BJ (cell line): ENCODE measurements at places on chromosomes 3 and 15. TPM values are rescaled to one million over a fixed set of nuclear protein-coding genes. Genes with fewer than 3 reads are reported as not detected.

- no peak for DNase-seq
Measured at GRCh38 chr15:83144771-83145170, 37.3 kb downstream of the TM6SF1 start.

- no peak for DNase-seq
Measured at GRCh38 chr3:157573780-157574378, 70.7 kb upstream of the VEPH1 start.

DNA sequence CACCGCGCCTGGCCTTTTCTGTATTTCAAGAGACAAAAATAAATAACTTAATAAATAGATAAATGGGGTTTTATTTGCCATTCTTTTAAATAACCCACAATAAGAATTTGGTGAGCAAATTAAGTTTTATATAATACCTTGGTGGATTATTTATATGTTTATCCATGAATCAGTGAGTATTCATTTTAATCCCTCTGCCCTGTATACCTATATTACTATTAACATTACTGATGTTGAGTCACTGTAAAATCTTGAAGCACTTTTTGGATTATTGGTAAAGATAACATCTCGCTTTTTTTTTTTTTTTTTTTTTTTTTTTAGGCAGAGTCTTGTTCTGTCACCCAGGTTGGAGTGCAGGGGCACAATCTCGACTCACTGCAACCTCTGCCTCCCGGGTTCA lies 154.1 kb downstream of the ZNF609 start:
- DNase-seq: no peak

- peak; percentile 26 for DNase-seq
Measured at GRCh38 chr3:129441782-129442181, 1.8 kb downstream of the IFT122 start.

DNA sequence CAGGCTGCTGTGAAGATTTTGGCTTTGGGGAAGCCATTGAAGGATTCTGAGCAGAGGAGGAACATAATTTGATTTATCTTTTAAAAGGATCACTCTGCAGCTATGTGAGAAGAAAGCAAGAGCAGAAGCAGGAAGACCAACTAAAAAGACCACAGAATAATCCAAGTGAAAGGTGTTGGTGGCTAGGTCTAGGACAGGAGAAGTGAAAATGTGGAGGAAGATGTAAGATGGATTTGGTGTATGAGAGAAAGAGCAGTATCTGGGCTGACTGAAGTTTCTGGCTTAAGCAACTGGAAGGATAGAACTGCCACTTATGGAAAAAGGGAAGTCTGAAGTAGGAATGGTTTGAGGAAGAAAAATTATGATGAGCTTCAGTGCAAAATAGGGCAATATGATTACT lies 62.0 kb downstream of the SFMBT1 start:
- no peak for DNase-seq

DNA sequence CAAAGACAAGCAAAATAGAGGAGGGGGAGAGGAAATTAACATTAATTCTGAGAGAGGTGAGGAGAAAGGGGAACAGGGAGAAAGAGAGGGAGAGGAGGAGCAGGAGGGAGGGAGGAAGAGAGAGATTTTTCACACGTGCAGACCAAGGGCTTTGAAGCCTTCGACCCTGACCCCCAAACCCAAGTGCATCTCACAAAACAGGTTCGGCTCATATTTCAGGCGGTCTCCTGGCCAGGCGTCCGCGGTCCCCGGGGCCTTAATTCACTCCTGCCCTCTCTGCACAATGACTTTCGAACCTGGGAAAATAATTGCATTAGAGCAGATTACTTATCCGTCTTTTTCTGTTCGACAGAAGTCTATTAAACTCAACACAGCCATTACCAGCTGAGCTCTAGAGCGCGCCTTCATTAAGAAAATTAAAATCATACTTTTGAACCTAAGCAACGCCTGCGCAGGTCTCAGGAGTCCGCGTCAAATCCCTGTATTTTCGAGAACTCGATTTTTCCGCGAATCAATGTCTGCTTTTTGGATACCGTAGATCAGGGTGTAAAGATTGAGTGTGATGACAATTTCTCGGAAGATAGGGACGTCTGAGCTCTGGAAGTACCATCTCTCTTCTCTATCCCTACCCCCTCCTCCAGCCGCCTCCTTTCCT lies 220.7 kb downstream of the MEIS2 start:
- no peak for DNase-seq

GRCh38 chr15:75763137-75763611 lies 50.5 kb upstream of the CSPG4 start:
- no peak for DNase-seq

DNA sequence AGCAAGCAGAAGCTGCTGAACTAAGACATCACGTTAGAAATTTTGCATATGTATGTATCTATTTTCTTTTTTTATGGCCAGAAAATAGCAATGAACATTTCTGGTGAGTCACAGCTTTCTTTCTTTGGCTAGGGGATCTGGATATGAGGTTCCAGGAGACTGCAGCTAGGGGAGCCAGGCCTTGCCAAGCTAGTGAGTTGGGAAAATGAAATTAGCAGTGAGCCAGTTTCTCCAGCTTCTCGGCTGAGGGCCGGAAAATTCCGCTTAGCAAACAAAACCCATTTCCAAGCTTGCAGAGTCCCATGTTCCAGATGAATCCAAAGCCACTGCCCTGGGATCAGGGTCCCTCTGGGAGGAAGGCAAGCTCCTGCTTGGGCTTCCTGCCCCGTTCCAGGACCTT lies 137.6 kb downstream of the SRGAP3 start:
- DNase-seq: no peak

- DNase-seq: peak; percentile 89
Measured at GRCh38 chr3:20574746-20575145, 388.7 kb upstream of the SGO1 start.

- no peak for DNase-seq
Measured at GRCh38 chr15:60572541-60573421, 93.8 kb upstream of the ICE2 start.

DNA sequence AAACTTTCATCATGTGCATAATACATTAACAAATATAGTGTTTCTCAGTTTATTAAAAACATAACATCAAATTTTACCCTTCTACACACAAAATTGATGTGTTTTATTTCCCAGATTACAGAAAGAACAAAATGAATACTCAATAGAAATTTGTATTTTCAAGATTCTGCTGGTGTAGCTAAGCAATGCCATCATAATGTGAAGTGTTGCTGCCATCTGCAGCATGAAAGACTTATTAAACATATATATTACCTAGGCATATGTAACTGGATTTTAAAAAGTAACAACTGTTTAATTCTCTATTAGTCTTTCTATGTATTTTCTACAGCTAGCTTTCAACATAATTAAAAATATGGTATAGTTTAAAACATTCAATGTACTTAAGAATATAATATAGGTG lies 27.5 kb downstream of the PLSCR5 start:
- DNase-seq: no peak

DNA sequence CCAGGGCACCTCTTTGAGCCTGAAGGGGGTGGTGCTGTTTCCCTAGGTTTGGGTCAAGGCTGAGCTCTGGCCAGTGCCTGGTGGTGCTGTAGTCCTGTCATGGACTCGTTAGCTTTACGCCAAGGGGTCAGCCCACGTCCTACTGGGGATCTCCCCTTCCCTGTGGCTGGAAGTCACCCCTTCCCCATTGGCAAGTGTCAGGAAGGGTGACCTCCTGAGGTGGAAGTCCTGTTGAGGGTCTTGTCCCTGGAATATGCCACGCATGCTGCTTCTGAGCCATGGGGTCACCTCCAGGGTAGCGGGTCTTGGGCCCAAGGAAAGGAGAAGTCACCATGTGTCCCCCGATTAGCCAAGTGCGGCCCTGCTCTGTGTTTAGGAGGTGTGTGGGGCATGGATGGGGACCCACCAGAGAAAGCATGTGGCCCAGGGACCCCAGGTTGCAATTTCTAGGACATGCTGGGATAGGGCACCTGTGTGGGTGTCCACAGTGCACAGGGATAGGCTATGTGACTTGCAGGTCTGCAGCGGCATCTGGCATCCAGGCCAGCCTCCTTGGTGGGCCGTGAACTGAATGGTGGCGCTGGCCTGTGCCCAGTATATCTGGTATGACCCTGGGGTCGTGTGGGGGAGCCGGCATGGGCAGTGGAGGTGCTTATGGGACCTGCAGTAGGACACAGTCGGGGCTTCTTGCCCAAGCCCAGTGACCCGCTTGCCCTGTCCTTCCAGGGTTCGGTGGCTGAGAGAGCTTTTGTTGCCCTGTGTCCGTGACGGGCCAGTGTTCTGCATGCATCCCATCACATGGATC lies 226.7 kb downstream of the SNRPN start:
- DNase-seq: no peak

DNA sequence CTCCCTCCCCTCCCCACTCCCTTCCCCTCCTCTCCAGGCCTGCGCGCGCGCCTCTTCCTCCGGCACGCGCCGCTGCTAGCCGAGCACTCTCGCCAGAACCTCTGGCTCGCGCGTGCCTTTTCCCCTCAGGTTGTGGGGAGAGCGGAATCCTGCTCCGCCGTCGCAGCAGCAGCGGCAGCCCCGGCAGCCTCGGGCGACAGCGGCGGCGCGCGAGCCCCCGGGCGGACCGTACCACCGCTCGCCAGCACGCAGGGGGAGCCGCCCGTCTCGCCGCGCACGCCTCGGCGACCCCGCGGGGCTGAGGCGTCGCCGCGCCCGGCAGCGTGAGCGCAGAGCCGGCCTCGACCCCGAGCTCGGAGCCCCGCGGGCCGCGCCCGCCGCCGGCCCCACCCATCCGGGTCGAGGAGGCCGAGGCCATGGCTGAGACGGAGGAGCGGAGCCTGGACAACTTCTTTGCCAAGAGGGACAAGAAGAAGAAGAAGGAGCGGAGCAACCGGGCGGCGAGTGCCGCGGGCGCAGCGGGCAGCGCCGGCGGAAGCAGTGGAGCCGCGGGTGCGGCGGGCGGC lies at the start of gene CDV3:
TSS of gene CDV3 (plus strand) at position 58 of the 566 bp plus-strand sequence. CDS start at position 417, 359 bp downstream.
- no peak for DNase-seq

DNA sequence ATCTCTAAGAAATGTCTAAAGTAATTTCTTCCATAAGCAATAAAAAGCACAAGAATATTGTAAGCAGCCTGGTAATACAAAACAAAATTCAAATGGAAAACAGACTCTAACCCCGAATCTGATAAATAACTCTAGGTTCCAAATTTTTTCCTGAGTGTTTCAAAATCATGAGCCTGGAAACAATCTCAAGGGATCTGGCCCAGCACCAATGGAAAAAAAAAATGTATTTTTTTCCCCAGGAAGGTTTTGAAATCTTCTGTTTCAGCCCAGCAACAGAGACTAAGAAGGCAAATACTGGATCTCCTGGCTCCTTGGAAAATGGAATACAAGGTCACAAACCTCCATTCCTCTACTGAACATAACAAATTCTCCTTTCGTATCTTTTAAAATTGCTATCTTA lies 13.0 kb downstream of the TBC1D2B start:
- no peak for DNase-seq

- DNase-seq: no peak
Measured at GRCh38 chr3:40923143-40923542, 276.2 kb upstream of the CTNNB1 start.

- DNase-seq: no peak
Measured at GRCh38 chr15:59333401-59334075, 39.1 kb downstream of the MYO1E start.

DNA sequence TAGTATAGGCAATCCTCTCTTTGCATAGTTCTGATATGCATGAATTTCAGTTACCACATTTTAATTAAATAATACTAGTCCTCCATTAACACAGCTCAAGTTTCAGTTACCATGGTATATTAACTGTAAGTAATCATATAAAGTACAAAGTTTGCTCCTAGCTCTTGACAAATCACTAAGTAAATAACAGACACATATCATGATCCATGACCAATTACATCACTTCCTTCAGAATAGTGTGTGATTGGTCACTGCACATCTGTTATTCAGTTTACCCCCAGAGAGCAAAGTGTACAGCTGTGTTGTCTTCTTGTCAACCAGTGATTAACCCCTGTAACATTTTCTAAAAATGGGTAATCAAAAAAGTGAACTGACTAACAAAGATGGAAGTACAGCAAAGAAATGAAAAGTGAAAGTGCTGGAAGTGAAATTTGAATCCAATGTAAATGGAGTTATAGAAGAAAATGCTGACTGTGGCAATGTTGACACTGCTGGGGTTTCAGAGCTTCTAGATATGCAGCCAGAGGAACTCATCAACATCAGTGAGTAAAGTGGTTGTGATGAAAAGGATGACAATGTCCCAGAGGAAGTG lies 30.2 kb upstream of the LEKR1 start:
- DNase-seq: no peak

DNA sequence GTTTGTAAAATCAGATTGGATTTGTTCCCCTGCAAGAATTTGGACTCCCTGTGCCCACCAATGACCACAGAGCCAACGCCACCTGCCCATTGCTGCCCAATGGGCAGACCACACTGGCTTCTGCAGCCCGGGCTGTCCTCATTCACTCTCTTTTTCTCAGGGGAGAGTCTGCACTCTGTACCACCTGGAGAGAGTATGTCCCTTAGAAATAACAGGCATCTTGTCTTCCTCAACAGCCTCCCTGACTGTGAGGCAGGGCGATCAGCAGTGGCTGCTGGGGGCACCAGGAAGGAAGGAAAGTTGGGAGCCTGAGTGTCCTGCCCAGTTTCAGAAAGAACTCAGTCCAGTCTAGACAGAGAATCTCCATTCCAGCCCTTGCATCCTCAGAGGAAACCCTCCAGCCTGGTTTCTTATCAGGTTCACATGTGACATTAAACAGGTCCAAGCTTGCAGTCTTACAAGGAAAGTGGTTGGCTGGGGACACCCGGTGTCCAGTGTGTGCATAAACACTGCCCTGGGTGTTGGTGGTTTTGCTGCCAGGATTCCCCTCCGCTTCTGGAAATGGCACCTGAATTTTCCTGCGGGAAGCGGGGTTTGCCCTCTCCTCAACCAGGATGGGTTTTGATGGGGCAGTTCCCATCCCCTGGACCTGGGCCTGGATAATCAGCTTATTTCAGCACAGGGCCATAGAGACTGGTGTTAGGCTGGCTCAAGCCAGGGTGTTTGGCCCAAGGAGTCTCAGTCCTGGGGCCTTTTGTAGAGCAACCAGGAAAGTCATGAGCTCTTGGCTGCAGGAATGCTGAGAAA lies 37.2 kb downstream of the SSUH2 start:
- no peak for DNase-seq

GRCh38 chr3:66858656-66859381 lies 139.3 kb upstream of the KBTBD8 start:
- DNase-seq: no peak

TRA2B gene
- 129 and 163 TPM in 2 replicates for polyA plus RNA-seq

ZDHHC19 gene
- not detected in 2 replicates for polyA plus RNA-seq

ZKSCAN7 gene
- 4.7 and 4.8 TPM in 2 replicates for polyA plus RNA-seq

ENTPD3 gene
- 0.07 TPM in 1 of 2 replicates, not detected in the other for polyA plus RNA-seq

TMEM108 gene
- 0.06 TPM in 1 of 2 replicates, not detected in the other for polyA plus RNA-seq

TERC gene
- 0.18 TPM in 1 of 2 replicates, not detected in the other for polyA plus RNA-seq

TPRG1 gene
- 0.16 TPM in 1 of 2 replicates, not detected in the other for polyA plus RNA-seq

LRRC34 gene
- 1.6 and 2.5 TPM in 2 replicates for polyA plus RNA-seq

HES1 gene
- polyA plus RNA-seq: 11.0 and 16.2 TPM in 2 replicates

PIF1 gene
- 7.5 and 10.8 TPM in 2 replicates for polyA plus RNA-seq

NR2E3 gene
- polyA plus RNA-seq: 0.04 TPM in 1 of 2 replicates, not detected in the other

DNAH12 gene
- 0.01 TPM in 1 of 2 replicates, not detected in the other for polyA plus RNA-seq

GOLGA6A gene
- not detected in 2 replicates for polyA plus RNA-seq

LMOD3 gene
- polyA plus RNA-seq: not detected in 2 replicates
